ENCODE measurements at places on chromosomes 4 and X.

- H3K4me1 ChIP-seq, result no peaks in the 10 kb centered on the region
- no peaks in the 10 kb centered on the region for H3K36me3 ChIP-seq
- H3K27ac ChIP-seq, result no peak overlapping the region
- no peaks in the 10 kb centered on the region for H3K27me3 ChIP-seq
- H3K4me3 ChIP-seq, result no peak overlapping the region
Observed at GRCh38 chrX:42219231-42219630, 295.9 kb upstream of the CASK start.

GRCh38 chr4:39936565-39937418 lies 40.9 kb downstream of the PDS5A start:
- H3K4me3 ChIP-seq, result no peak overlapping the region
- H3K27me3 ChIP-seq, result no peaks in the 10 kb centered on the region

DNA sequence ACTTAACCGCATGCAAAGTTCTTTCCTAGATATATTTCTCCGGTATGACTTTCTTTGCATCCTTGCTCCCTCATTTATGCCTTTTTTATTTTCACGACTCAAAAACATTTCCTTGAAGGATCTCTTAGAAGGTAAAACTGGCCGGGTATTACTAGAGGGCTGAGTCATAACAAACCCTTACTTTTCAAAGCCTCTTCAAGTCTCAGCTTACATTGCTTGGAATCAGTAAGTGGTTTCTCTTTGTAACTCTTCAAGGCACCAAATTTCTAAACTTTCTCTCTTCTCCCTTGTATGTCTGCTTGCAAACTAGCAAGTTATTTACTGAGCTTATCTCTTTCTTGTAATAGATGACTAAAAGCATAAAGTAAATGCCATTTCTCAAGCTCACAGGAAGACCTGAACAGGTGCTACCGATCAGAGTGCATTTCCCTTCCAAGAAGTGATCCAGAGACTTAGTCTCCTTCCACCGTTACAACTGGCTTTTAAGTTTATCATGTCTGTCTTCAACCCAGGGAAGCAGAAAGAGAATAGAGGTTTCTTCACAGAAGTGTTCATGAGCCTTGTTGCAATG lies 75.5 kb downstream of the ANXA10 start:
- H3K36me3 ChIP-seq, result no peaks in the 10 kb centered on the region
- no peak overlapping the region for H3K27ac ChIP-seq
- no peaks in the 10 kb centered on the region for H3K27me3 ChIP-seq
- no peaks in the 10 kb centered on the region for H3K4me1 ChIP-seq
- no peak for DNase-seq

DNA sequence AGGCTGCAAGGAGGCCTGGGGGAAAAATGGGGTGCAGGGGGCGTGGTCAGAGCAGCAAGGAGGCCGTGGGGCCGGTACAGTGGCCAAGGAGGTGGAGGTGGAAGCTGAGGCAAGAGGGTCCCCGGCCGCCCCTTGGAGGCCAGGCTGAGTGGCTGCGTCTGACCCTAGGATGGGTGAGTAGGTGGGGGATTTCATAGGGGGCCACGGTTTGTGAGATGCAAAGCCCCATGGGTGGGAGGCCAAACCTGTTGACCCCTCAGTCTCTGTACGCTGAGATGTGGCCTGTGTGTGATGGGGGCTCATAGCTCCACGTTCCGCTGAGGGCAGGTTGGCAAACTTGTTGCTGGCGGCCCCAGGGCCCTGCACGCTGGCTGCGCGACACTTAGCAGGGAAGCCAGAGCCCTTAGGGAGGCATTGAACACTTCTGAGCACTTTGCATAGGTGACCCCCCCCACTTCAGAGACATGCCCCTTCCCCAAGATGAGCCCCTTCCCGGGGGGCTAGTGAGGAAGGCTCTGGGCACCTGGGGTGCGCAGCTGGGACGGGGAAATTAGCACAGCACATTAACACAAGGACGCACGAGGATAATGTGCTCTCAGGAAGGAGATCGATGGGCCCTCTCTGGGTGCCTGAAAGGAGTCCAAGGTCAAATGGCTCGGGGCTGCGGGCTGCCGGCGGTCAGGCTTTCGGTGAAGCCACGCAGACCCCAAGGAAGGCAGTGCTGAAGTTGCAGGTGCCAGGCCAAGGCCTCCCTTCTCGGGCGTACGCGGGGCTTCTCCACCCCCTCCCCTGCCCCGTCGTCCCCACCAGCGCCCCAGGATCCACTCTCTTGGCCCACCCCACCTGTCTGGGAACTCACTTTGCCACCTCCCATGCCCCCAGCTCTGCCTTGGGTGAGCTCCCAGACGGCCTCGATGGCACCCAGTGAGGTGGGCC lies 107.4 kb downstream of the HMX1 start:
- no peak overlapping the region for H3K27ac ChIP-seq
- H3K27me3 ChIP-seq, result no peaks in the 10 kb centered on the region
- no peak for DNase-seq
- no peaks in the 10 kb centered on the region for H3K4me1 ChIP-seq

- no peak overlapping the region for H3K27ac ChIP-seq
- no peaks in the 10 kb centered on the region for H3K36me3 ChIP-seq
- peak; percentile 52 for DNase-seq
- H3K27me3 ChIP-seq, result no peaks in the 10 kb centered on the region
- peaks cover 7% of the 10 kb centered on the region for H3K4me1 ChIP-seq
Observed at GRCh38 chrX:18390941-18391538, 34.4 kb upstream of the CDKL5 start.

DNA sequence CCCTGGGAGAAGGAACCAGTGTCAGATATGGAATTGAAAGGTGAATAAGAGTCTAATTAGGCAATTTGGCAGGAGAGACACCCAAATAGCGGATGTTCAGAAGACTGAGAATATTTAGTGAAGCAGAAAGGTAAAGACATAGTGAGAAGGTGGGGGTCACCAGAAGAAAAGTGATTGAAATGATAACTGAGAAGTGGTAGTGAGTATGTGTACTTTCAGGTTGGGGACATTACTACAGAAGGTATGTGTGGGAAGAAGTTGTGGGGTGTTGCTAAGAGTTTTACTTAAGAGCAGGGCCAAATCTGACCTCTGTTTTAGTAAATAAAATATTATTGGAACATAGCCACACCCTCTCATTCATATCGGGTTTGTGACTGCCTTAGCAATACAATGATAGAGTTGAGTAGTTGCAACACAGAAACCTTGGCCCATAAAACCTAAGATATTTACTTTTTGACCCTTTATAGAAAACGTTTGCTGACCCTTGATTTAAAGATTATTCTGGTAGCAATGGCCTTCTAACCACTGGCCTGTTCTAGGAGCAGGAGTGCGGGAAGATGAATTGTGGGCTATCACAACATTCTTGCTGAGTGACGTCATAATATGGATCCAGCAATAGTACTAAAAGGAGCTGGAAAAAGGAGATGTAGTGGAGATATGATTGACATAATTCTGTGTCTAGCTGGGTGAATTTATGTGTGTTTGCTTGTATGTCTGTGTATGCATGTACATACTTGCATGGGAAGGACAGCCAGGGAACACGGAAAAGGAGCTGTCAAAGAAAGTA lies 115.3 kb downstream of the HS3ST1 start:
- peaks cover 5% of the 10 kb centered on the region for H3K4me1 ChIP-seq
- DNase-seq, result no peak
- H3K27me3 ChIP-seq, result no peaks in the 10 kb centered on the region

- no peak overlapping the region for H3K27ac ChIP-seq
- no peaks in the 10 kb centered on the region for H3K4me1 ChIP-seq
- H3K4me3 ChIP-seq, result no peak overlapping the region
Observed at GRCh38 chr4:7466215-7466614, 31.5 kb upstream of the PSAPL1 start.

- H3K4me1 ChIP-seq, result peaks cover 9% of the 10 kb centered on the region
- no peak overlapping the region for H3K27ac ChIP-seq
- peak; percentile 69 for DNase-seq
- peaks cover 12% of the 10 kb centered on the region for H3K36me3 ChIP-seq
- no peaks in the 10 kb centered on the region for H3K27me3 ChIP-seq
Observed at GRCh38 chrX:40651620-40652223, 4.4 kb upstream of the CXorf38 start.

GRCh38 chrX:19627533-19627932 lies 112.2 kb upstream of the MAP3K15 start:
- H3K4me3 ChIP-seq, result no peak overlapping the region
- DNase-seq, result no peak
- peak overlapping the region; percentile 47 for H3K27ac ChIP-seq
- no peaks in the 10 kb centered on the region for H3K36me3 ChIP-seq
- H3K27me3 ChIP-seq, result no peaks in the 10 kb centered on the region

DNA sequence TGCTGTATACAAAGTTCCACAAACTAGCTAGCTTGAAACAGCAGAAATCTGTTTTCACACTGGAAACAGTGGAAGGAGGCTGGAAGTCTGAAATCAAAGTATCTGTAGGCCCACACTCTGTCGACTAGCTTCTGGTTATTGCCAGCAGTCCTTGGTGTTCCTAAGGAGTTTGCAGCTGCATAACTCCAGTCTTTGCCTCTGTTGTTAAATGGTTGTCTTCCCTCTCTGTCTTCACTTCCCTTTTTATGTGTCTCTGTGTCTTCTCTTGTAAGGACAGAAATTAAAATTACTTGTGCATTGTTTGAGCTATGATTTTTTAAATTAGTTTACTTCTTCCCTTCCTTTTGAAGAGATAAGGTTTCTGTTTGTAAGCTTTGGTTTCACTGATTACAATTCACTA lies 8.2 kb downstream of the MTHFD2L start:
- H3K4me1 ChIP-seq, result peaks cover 21% of the 10 kb centered on the region
- peaks cover 9% of the 10 kb centered on the region for H3K36me3 ChIP-seq
- H3K4me3 ChIP-seq, result no peak overlapping the region
- no peak overlapping the region for H3K27ac ChIP-seq

DNA sequence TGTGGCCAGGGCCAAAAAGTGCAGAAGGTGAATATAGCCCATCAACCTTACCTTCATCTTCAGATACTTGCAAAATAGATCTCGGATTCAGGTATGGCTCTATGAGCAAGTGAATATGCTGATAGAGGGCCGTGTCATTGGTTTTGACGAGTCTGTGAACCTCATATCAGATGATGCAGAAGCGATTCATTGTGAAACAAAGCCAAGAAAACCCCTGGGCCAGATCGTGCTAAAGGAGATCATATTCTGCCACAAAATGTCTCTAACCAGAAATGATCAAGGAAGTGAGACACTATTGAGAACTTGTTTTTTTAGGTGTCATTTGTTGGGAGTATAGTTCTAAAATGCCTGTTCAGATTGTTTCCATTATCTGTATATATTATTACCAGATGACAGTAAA lies 48.3 kb downstream of the PDK3 start:
- H3K4me1 ChIP-seq, result no peaks in the 10 kb centered on the region
- no peak overlapping the region for H3K27ac ChIP-seq
- no peaks in the 10 kb centered on the region for H3K27me3 ChIP-seq
- H3K4me3 ChIP-seq, result no peak overlapping the region

DNA sequence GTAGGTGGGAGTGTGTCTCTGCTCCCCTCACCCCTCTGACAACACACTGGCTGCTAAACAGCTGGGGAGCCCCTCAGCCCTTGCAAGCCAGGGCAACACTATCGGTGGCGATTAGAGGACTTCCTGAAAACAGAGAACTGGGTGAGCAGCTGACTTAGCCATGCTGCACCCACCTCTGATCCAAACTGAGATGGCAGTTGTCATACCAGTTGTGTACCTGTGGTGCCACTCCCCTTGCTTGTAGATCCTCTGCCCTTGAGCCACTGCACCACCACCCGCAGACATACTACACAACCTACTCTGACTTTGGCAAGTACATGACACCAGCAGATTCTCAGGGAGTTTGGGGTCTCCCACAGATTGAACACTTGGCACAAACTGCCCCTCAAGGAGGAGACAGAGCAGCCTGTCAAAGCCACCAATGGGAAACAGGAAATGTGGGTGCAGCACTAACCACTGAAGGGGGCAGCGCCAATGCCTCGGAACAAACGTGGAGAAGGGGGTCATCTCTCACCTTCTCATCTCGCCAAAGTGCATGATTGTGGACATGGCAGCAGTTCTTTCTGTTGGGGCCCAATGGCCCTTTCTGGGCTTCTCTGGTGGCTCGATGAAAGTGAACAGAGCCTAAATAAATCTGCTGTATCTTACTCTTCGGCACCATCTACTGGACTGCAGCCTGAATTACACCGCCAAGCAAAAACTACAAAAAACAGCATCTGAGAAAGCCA lies 119.8 kb downstream of the NEK1 start:
- peaks cover 24% of the 10 kb centered on the region for H3K36me3 ChIP-seq
- no peak overlapping the region for H3K27ac ChIP-seq
- H3K4me3 ChIP-seq, result no peak overlapping the region
- no peaks in the 10 kb centered on the region for H3K4me1 ChIP-seq

DNA sequence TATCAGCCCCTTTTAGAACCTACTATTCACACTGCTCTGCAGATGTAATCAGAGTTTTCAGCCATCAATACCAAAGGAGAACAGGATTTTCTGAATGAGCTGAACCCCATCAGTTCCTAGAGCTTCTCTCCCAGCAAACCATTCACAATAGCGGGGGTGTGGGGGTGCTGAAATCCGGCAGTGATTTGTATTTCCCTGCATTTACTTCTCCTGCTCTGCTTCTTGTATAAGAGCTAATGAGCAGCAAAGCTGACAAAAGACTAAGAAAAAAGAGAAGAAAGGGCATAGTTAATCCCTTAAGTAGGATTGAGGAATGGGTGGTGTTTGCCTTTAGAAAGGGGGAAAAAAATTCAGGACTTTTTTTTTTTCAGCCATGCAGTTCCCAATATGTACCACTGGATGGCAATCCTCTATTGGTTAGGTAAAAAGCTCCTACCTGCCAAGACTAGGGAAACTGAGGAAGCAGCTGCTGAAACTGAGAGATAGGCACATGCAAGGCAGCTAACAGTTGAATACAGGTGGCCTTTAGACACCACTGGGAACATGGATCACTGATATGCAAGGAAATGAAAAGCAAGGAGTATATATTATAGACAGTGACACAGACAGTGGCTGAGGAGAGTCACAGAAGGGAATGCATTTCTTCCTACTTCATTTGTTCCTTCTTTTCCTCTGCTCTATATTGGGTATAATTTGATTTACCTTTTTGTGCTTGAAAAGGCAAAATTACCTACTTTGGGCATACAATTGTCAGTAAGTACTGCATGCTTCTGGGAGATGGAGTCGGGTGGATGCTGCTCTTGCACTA lies 217.9 kb downstream of the HS6ST2 start:
- H3K36me3 ChIP-seq, result no peaks in the 10 kb centered on the region
- H3K4me3 ChIP-seq, result no peak overlapping the region
- no peaks in the 10 kb centered on the region for H3K4me1 ChIP-seq
- peaks cover 5% of the 10 kb centered on the region for H3K27me3 ChIP-seq
- H3K27ac ChIP-seq, result no peak overlapping the region

DNA sequence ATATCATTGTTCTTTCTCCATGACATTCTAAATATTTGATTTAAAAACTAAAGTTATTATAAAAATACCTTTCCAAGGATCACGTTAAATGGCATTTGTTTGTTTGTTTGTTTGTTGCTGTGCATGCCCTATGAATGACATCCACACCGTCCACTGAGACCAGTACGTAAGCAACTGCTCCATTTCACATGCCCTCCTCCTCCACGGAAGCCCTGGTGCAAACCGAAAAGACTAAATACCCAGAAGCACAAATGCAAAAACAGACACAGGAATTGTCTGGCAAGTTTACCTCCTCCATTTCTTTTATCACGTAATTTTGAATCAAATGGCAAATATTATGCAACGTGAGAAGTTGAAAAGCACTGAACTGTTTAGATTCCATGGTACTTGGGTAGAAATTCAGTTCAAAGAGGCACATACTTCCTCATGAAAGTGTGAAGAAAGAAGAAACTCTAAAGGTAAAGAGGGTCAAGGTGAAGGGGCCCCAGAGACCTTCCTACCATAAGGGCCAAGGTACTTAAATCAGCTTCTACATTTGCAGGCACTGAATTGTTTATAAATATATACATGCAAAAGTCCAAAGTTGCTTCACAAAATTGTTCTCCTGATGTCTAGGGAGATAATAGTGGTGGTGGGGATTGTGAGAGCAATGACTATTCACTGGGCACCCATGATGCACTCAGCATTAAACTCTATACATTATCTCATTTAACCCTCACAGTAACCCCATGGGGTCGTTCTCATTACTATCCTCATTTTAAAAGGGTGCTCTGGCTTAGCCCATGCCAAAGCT lies 23.4 kb downstream of the IRF2 start:
- peak overlapping the region; percentile 54 for H3K4me3 ChIP-seq
- peak overlapping the region; percentile 39 for H3K27ac ChIP-seq
- H3K4me1 ChIP-seq, result peaks cover 86% of the 10 kb centered on the region
- DNase-seq, result no peak
- peaks cover 3% of the 10 kb centered on the region for H3K36me3 ChIP-seq
